Hematopoietic multipotent progenitor cell treated with erythropoietin and hydrocortisone succinate and interleukin-3 and kit ligand, for 17 days (in vitro differentiated cells): ENCODE measurements at places on chromosomes 16 and 17.

- DNase-seq: no peak
Observed at GRCh38 chr16:65524231-65524630, 402.4 kb upstream of the CDH11 start.

- peak; percentile 34 for DNase-seq
Observed at GRCh38 chr17:42272162-42272907, 3.9 kb downstream of the STAT5B start.

GRCh38 chr17:699345-699744, 15.3 kb downstream of the VPS53 start:
- DNase-seq: no peak

DNA sequence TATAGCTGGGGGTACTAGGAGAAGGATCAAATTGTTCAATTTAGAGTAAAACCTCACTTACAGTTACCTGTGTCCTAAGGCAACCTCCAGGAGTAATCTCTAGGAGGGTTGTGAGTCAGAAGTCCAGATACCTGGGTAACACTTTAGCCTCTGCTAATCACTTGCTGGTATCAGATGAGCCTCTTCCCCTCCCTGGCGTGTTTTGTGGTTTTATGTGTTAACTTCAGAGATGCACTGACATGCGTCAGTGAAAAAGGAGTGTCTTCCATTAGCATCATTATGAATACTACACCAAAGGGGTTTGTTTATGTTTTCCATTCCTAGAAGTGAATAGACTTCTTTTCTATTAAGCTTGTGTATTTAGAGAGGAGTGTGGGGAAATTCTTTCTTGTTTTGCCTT, 208.2 kb downstream of the FTO start:
- DNase-seq: no peak

DNA sequence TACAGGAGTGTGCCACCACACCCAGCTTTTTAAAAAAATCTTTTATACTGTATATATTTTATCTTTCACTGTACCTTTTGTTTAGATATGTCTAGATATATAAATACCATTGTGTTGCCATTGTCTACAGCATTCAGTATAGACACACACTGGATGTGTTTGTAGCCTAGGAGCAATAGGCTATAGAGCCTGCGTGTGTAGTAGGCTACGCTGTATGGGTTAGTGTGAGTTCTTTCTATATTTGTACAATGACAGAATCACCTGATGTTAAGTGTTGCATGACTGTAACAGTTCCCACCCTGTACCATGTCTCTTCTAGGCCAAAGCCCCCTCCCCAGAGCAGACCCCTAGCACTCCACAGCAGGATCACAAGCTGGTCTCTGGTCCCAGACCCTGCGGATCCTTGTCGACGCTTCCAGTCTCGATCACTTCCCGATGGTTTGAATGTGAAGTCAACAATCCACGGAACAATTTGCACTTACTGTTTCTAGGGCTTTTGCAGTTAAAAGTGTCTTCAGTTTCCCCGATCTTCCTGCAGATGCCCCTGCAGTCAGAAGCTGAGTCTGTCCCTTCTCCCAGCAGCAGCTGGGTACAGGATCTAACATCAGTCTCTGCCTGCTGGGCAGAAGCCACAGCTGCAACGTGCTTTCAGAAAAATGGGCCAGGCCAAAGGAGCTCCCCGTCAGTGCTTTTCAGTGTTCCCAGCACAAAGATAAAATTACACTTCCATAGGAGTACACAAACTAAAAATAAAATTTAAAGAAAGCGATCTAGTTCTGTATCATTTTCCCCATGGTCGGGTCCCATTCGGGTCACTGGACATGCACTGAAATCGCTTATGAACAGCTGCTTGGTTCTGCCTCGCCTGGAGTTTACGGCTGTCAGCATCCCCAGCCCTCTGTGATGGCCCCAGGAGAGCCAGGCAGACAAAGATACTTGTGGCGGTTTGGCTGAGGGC, 35.4 kb downstream of the ADAM11 start:
- no peak for DNase-seq

DNA sequence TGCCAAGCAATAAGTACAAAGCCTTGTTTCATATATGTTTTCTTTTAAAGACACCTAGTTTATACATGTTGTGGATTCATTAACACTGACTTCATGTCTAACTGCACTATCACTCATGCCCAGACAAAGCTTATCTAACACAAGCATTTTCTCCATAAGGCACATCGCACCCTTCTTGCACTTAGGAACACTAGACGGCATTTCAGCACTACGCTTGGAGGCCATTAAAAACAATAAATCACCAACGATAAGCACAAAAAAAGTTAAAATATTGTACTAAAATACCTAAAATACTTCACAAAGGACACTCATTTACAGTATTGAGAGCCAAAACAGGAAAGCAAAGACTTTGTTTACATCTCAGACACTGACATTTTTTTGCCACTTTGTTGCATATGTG, 39.0 kb upstream of the TEKT3 start:
- DNase-seq: no peak

GRCh38 chr16:55568207-55568606, 1.7 kb downstream of the CAPNS2 start:
- no peak for DNase-seq

DNA sequence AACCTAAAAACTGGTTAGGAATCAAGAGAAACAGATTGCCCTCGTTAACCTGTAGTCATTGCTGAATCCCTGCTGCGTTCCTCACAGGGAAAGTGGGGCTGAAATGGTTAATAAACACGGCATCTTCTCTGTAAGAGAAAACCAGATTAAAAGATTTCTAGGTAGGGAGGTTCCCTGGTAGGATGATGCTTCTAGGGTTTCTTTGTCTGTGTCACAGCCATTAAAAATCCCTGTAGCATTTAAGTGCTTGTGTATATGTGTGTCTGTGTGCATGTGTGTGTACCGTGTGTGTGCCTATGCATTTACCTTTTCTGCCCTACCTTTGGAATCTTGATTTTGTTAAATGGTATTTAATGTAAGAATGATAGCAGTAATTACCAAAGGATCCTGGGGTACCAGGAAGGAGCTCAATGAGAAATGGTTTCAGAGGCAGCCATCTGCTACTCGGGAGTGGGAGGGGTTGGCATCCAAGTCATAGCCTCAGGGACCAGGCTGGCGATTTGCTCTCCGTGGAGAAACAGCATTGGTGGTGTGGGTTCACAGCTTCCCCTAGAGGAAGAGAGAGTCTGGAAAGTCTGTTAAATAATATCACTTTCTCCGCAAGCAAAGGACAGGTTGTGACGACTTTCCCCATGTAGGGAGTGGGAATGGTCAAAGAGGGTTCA, 177.1 kb downstream of the HS3ST4 start:
- DNase-seq: no peak

- DNase-seq: no peak
Observed at GRCh38 chr17:2095536-2095910, 40.6 kb downstream of the HIC1 start.

DNA sequence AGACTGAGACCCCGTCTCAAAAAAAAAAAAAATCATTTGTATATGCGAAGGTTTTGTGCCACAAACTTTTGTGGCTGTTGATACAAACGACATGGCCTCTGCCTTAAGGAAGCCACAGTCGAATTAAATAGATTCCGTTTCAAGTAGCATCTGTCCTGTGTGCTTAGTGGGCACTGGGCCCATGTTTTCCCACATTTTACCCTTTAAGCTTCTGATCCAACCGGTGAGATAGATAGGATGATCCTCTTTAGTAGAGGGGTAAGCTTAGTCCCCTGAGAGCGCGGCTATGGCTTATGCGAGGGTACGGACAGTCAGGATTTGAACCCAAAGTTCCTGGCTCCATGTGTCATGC, 776 bp upstream of the TMEM219 start:
- no peak for DNase-seq

- DNase-seq: no peak
Observed at GRCh38 chr17:9839433-9839832, 13.7 kb downstream of the GLP2R start.

DNA sequence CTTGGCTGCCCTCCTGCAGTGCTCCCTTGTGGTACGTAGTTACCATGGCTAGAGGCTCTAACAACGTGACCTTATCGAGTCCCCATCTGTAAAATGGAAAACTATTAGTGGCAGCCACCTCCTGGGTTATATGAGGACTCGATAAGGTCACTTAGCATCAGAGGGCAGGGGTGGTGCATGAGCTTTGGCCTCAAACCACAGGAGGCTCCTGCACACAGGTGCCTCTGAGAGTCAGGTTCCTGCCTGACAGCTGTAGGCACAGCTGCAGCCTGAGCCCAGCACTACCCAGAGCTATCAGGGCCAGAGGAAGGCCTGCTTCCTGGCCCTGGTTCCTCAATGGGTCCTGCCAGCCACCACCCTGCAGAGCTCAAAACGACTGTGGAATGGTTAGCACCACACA, 57.2 kb upstream of the SEC14L1 start:
- DNase-seq: no peak

- peak; percentile 59 for DNase-seq
Observed at GRCh38 chr16:68091380-68092261, 6.5 kb downstream of the NFATC3 start.

DNA sequence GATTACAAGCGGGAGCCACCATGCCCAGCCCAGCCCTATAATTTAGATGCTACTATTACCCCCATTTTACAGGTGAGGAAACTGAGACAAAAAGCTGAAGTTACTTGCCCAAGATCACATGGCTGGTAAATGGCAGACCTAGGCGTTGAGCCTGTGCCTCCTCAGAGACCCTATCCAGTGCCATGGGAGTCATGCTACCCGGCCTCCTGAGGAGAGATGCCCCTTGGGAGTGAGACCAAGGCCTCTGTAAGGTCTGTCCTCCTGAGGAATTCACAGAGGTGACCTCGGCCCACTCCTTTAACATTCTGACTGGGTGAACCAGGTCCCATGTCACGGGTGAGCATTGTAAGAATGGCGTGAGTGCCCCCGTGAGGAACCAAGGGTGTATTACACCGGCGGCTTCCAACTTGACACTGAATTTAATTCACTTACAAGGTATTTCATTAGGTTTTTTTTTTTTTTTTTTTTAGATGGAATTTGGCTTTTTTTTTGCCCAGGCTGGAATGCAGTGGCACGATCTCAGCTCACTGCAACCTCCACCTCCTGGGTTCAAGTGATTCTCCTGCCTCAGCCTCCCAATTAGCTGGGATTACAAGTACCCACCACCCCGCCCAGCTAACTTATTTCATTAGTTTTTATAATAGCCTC, 95.7 kb downstream of the ABCC6 start:
- DNase-seq: peak; percentile 80

DNA sequence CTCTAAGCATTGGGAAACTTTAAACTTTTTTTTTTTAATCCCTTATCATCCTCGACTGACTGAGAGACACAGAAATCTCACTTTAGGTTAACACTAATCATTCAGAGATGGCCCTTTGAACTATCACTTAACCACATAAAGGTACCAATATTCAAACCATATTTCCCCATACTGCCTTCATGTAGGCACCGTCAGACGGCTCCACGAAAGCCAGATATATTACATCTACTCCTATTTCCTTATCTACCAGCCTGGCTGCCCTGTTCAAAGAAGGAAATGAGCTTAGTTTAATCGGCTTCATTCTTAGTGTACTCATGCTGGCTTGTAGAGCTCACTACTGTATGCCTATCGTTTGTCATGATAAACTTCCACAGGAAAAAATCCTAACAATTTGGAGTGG, 270.9 kb downstream of the CEP112 start:
- DNase-seq: no peak

- no peak for DNase-seq
Observed at GRCh38 chr17:49691677-49692191, 13.8 kb upstream of the SPOP start.

DNA sequence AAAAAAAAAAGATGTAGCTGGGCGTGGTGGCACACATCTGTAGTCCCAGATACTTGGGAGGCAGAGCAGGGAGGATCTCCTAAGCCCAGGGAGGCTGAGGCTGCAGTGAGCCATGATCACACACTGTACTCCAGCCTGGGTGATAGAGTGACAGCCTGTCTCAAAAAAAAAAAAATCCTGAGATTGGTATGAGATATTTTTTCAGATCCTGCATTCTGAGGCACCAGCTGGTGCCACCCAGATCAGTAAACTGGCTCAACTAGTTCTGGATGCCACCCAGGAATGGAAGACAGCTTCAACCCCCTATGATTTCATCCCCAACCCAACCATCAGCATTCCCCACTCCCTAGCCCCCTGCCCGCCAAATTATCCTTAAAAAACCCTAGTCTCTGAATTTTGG, 7.1 kb upstream of the GJC1 start:
- DNase-seq: no peak

- peak; percentile 83 for DNase-seq
Observed at GRCh38 chr17:40647624-40648383, at the start of gene SMARCE1. Gene SMARCE1 (minus strand): TSS chr17:40647818. CDS start chr17:40645802, 2,016 bp downstream.

DNA sequence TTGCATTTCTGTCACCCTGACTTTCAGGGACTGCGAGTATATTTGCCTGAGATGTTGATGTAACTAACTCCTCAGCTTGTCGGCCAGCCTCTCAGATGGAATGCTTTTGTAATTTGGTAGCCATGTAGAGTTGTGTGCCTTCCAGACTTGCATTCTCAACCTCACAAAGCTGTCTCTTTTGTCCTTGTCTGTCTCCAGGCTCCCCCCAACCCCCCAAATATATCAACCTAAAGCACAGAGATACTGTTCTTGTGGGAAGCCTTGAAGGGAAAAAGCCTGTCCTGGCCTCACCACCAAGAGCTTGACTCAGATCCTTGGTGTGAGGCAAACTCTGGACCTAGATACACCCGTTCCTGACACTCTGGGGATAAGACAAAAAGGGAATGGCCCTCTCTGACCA, 18.4 kb downstream of the SAP30BP start:
- DNase-seq: no peak

DNA sequence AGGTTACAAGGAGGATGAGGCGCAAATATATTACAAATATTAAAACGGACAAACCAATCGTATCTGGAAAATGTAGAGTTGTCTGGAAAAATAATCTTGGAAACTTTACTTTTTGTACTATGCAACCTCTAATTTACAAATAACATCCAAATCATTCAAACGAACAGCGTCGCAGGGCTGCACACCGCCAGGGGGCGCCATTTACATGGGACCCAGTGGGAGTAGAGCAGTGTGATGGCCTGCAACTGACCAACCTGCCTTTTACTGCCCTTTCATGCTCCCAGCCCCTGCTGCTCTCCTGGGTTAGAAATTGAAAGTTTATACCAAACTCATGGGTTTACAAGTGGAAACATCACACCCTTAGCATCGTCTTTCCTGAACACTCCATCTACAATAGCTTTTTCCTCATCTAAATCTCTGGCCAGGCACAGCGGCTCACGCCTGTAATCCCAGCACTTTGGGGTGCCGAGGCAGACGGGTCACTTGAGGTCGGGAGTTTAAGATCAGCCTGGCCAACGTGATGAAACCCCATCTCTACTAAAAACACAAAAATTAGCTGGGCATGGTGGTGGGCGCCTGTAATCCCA, 10.0 kb downstream of the PITPNC1 start:
- DNase-seq: peak; percentile 38
